Left cardiac atrium (tissue), 4 donors: ENCODE measurements at places on chromosomes 16 and 17. TPM values are rescaled to one million over a fixed set of nuclear protein-coding genes. Genes with fewer than 3 reads are reported as not detected.

KCNAB3 gene
- total RNA-seq = 0.71 TPM

EDC4 gene
- total RNA-seq = 31.5 TPM

TLCD1 gene
- 3.5 TPM for total RNA-seq

STAC2 gene
- 1.4 TPM for total RNA-seq

DNAJA3 gene
- 48.3 TPM for total RNA-seq

OR1A2 gene
- total RNA-seq = not detected

KCNG4 gene
- total RNA-seq = not detected

CEP112 gene
- total RNA-seq = 21.0 TPM

DYNLL2 gene
- total RNA-seq = 51.0 TPM
